Bone marrow (tissue), 2 donors: ENCODE measurements at places on chromosomes 7 and 10.

GRCh38 chr7:64908358-64908757 lies 5.3 kb downstream of the ZNF273 start:
- DNase-seq = no peak

- no peak for DNase-seq
Measured at GRCh38 chr7:5625938-5626337, 155.5 kb downstream of the RNF216 start.

- DNase-seq = no peak
Measured at GRCh38 chr10:59891936-59892335, 14.4 kb downstream of the CCDC6 start.

- no peak for DNase-seq
Measured at GRCh38 chr7:114622221-114622620, 207.6 kb downstream of the FOXP2 start.

GRCh38 chr7:155184923-155185322 lies 112.8 kb upstream of the INSIG1 start:
- no peak for DNase-seq

GRCh38 chr7:2838873-2839578 lies 5.1 kb downstream of the GNA12 start:
- DNase-seq = no peak

GRCh38 chr10:48251152-48251524 lies 23.4 kb downstream of the FRMPD2 start:
- DNase-seq = no peak

DNA sequence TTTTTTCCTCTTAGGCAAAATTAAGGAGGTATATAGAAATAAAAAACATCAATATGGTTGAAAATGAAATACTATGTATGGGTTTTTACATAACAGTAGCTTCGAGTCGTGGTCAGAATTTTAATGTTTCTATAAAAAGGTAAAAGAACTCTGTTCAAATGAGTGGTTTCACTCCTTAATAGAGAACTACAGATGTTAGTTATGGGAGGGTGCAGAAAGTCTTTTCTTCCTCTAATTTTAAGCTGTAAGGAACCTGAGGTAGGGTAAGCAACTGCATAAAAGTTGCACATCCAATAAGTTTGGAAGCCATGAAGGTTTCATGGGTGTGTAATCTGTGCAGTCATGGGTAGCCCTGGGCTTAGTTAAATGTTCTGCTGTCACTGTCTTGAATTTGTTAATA lies 141.3 kb downstream of the SUGCT start:
- no peak for DNase-seq

- DNase-seq = no peak
Measured at GRCh38 chr10:68934994-68935393, 21.0 kb upstream of the DDX21 start.

- DNase-seq = no peak
Measured at GRCh38 chr10:21527598-21528235, 2.2 kb upstream of the SKIDA1 start.

GRCh38 chr7:17195576-17195975 lies 102.9 kb upstream of the AHR start:
- no peak for DNase-seq

DNA sequence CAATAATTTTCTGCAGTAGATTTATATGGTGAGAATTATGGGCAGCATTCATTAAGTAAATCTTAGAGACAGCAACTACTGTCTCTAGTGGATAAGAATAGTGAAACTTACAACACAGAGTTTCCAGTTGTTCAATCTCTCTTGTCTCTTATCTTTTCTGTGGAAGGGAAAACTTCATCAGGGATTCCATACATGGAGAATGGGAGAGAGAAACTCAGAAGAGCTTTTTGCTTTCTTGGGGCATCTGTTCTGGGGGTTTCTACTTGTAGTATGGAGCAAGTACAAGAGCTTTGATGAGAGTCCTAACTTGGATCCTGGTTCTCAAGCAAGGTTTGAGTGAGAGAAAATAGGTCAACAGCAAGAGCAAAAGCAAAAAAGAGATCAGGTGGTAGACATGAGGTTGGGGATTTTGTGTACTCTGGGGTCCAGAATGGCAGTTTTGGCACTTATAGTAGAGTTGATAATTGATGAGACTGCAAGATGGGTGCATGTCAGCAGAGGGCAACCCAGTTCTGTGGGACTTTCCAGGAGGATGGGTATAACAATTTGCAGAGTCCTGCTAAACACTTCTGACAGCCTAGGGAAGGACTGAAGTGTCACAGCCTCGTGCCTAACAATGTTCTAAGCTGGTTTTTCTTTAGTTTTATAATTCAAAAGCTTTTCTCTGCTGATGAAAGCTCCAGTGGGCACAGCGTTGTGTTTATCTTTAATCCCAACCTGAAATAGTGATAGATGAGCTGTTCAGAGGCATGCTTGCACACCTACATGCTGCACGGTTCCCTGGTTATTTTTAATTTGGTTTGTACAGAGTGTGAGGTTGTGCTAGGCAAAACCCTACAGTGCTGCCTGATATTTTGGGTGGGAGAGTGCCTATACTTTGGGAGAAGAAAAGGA lies 32.0 kb upstream of the STRIP2 start:
- DNase-seq = no peak

DNA sequence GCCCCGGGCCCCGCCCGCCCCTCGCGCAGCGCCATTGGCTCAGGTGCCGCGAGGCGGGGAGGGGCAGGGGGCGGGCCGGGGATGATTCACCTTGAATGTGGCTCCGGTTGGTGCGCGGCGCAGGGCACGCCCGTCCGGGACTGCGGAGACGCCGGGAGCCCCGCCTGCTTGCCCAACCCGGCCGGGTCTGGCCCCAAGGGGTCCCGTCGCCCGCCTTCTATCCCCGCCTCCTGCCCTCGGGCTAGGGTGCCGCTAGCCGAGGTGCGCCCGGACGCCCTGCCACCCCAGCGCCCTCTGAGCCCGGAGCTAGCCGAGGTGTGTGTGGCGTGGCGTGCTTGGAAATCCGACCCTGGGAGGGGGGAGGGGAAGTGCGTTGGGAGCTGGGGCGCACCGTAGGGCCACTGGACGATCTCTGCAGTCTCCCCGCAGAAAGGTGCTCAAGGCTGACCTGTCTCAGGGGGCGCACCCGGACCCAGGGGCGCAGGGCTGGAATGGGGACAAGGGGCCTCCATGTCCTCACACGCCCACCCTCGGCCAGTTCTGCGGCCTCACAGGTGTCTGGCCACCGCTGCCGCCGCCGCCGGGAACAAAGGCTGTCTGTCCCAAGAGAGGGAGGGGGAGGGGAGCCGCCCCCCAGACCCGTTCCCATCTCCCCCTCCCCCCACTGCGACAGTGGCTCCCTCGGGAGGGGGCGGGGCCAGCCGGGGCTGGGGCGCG lies 168.9 kb downstream of the NRF1 start:
- DNase-seq = peak; percentile 23

- no peak for DNase-seq
Measured at GRCh38 chr10:93498166-93498565, 1.8 kb downstream of the CEP55 start.

- DNase-seq = no peak
Measured at GRCh38 chr10:30386801-30387588, 37.9 kb upstream of the MTPAP start.

GRCh38 chr10:72194949-72195348 lies 20.9 kb upstream of the ANAPC16 start:
- no peak for DNase-seq

DNA sequence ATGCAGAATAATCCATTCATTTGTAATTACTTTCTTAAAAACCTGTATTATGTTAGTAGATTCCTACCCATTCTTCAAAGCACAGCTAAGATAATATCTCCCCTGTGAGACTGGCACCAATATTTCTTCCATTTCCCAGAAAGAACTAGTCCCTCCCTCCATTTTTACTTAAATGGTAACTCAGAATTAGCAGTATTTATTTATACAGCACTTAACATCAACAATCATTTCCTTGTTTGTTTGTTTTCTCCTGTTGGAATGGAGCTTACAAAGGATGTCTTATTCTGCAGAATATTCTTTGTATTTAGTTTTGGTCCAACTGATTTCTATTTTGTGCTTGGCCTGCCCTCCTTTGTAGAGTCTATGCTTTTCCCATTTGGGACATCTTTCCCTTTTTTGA lies 32.1 kb upstream of the PTPN12 start:
- DNase-seq = no peak

GRCh38 chr7:41203542-41203941 lies 499.3 kb downstream of the INHBA start:
- no peak for DNase-seq

DNA sequence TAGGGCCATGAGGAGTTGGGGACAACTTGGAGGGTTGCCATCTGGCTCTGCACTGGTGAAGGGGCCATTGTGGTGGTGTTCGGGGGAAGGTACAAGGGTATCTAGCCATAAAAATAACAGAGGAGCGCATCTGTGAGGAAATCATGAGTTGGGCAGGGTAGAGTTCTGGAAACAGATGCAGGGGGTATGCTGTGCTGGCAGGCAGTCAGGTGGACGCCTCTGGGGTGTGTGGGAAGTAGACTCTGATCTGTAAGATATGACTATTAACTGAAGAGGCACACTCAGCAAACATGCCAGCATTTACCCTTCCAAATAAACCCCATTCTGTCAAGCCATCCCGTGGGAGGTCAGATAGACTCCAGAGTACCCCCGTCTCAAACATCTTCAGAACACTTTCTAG lies 79.8 kb downstream of the CLEC2L start:
- no peak for DNase-seq

DNA sequence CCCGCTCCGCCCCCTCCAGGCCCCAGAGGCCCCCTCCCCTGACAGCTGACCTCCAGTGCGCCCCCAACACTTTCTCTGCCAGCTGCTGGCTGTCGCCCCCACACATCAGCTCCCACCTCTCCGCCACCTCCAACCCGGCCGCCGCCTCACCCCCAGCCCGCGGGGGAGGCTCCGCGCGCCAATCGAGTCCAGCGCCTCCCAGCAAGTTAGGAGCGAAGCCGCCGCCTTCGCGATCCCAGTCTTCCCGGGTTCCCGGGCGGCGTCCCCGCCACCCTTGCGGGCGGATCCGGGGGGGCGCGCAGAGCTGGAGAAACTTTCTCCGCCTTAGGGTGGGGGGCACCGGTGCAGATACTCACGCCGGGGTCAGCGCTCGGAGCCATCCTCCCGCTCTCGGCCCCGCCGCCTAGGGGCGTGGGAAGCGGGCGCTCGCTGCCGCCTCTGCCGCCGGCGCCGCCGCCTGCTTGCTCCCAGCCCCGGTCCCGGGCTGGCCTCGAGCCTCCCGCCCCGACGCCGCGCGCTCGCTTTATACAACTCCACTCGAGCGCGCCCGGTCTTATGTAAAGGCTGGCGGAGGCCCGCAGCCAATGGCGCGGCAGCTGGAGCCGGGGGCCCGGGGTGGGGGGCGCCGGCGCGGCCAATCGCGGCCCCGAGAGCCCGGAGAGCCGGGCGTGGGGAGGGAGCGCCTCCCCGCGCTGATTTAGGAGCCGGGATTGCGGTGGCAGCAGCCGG lies at the start of gene CRTAC1:
Gene CRTAC1, minus strand, starts transcription at position 529 of the 729 bp plus-strand sequence. Its CDS starts 149 bp downstream, at position 380.
- no peak for DNase-seq

- no peak for DNase-seq
Measured at GRCh38 chr10:27660268-27660667, 85.4 kb downstream of the MKX start.

DNA sequence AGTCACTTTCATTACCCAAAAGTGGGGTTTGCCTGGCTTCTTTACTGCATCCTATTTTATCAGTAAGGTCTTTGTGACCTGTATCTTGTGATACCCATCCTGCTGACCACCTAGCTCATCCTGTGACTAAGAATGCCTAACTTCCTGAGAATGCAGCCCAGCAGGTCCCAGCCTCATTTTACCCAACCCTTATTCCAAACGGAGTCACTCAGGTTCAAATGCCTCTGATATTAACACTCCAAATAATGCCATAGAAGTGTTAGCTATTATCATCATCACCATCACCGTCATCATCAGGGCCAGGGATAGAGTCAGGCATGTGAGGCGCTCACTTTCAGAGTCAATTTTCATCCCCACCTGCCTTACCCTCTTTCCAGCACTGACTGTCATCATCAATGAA lies 85.5 kb downstream of the SLC16A9 start:
- no peak for DNase-seq

GRCh38 chr7:91348711-91349110 lies 84.5 kb downstream of the FZD1 start:
- no peak for DNase-seq

DNA sequence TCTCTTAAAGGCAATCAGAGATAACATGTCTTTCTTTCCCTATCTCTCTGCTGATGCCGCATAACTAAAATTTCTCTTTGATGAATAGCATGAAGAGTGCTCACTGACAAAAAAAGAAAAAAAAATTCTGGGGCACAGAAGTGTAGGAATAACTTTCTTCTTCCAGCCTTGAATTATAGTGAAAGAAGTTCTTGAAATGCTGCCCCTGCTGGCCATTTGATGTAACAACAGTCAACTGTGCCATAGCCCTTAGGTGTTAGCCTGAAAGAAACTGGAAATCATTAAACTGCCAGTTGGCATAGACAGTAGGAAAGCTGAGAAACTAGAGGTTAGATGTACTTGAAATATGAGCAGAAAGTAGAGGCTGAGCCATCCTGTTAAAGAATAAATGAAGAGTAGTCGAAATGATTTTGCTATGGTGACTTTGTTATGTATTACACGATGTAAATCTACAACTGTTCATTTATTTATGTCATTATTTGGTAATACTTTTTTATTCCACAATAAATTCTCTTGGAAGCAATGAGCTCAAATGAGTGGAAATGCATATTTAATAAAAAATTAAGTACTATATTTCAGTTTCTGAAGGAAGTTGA lies 48.3 kb upstream of the FAM171A1 start:
- no peak for DNase-seq

GRCh38 chr7:24715661-24716479 lies 41.4 kb downstream of the GSDME start:
- DNase-seq = no peak

DNA sequence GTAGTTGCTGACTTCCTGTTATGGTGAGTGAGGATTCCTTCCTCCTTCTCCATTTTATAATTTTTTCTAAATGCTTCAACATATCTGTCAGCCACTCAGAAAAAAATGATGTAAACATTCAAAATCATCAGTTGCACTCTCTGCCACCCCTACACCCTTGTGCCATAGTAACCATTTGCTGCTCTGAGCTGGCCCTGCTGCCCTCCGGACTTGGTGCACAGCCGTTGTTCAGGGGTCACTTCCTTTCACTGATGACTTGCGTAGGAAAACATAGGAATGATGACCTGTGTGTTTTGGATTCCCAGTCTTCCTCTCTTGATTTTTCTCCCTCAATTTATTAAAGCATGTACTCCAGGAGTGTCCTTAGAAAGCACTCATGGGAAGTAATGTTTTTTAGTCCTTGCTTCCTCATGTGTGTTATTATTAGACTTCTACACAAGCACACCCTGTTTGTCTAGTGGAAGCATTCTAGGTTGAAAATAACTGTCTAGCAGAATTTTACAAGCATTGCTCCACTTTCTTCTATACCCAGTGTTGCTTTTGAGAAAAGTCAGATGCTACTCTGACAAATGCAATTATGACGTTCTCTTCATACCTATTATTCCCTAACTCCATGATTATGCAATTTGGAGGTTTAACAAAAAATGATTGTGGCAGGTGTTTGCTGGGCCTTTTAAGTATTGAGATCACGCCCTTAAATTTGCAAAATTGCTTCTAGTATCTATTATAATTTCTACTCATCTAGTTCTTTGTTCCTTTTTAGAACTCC lies 62.6 kb upstream of the MTPN start:
- no peak for DNase-seq

- DNase-seq = no peak
Measured at GRCh38 chr7:91034459-91035368, 229.5 kb upstream of the FZD1 start.

- no peak for DNase-seq
Measured at GRCh38 chr10:96964131-96964530, 132.0 kb downstream of the LCOR start.
